ENCODE measurements at places on chromosomes 4 and X.

GRCh38 chr4:46934726-46935125, 25.7 kb upstream of the COX7B2 start:
- DNase-seq = no peak

GRCh38 chr4:185809533-185810071, 2.4 kb downstream of the SORBS2 start:
- no peak for DNase-seq

DNA sequence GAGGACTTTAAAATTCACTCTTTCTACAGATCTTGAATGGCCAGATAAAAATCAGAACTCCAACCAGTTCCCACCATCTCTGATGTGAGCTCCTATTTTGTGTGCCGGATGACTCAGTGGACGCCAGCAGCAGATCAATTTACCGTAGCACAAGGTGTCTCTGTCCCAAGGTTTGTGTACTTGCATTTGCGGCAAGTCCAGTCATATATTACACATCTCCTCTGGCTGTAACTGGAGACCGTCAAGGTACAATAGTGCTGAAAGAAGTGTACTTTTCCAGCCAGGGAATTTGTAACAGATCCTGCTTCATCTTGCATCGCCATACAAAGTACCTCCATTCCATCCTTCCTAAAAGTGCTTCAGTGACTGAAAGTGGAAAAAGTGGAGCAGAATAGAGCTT, 108.2 kb upstream of the SORBS2 start:
- DNase-seq = no peak

GRCh38 chrX:23235051-23235450, 99.6 kb upstream of the PTCHD1 start:
- no peak for DNase-seq

GRCh38 chr4:81650606-81651242, 179.0 kb upstream of the RASGEF1B start:
- no peak for DNase-seq

GRCh38 chrX:4825550-4825949, 1112.1 kb upstream of the PRKX start:
- no peak for DNase-seq

DNA sequence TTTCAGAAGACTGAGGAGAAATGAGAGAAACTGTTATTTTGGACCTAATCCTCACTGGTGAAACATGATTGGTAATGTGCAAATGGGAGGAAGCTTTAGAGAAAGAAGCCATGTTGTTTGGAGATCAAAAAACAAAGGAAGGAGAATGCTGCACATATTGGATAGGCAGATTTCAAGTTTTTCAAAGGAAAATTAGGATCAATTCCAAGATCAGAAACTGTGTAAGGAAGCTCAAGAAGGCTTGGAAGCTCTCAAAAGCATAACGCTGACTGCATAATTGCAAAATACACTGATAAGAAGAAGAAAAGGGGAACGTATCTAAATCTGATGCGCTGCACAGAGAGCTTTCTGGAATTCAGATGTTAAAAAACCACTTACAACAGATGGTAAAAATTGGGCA, 34.6 kb downstream of the KLHL15 start:
- no peak for DNase-seq

- DNase-seq = no peak
These were observed 548.2 kb upstream of the FAT1 start for GRCh38 chr4:187271848-187272247.

GRCh38 chr4:182765987-182766856, 151.0 kb downstream of the DCTD start:
- peak; percentile 3 for DNase-seq

DNA sequence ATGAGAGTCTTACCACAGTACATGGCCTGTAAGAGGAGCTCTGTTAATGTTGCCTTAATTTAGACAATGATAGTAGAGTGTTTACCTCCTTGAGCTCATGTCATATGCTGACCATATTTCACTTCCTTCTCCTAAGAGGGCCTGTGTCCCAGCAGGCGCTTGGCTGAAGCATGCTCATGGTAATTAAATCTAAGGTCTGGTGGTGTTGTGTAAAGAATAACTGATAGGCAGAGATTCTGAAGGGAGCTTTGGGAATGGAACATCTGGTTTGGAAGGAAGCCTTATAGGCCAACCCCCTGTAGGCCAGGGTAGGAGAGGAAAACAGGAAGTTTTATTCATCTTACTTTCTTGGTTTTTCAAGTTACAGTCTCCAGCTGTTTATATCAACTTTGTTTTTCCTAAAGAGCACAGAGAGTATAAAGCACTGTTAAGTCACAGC, 300.2 kb downstream of the USP46 start:
- DNase-seq = no peak

DNA sequence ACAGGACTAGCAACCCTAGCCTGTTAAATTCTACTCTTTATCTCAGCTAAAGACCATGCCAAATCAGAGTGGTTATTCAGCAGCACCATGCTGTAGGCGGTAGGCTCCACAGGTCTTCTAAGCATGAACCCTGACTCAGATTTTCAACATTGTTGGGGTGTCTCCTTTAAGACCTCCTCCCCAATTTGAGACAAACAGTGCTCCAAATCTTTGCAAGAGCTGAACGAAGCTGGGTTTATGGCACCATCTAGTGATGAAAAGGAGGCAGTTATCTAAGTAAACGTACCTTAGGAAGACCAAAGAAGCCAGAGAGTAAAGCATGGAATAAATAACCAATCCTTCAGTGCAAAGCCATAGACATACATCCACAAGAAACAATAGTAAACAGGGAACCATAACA, 334.5 kb upstream of the SLC7A11 start:
- DNase-seq = peak; percentile 58
